ENCODE measurements at places on chromosomes 3 and 15. TPM values are rescaled to one million over a fixed set of nuclear protein-coding genes. Genes with fewer than 3 reads are reported as not detected.

GABRB3 gene
- 0.12 TPM for total RNA-seq

KLHL6 gene
- 40.4 TPM for total RNA-seq

DNA sequence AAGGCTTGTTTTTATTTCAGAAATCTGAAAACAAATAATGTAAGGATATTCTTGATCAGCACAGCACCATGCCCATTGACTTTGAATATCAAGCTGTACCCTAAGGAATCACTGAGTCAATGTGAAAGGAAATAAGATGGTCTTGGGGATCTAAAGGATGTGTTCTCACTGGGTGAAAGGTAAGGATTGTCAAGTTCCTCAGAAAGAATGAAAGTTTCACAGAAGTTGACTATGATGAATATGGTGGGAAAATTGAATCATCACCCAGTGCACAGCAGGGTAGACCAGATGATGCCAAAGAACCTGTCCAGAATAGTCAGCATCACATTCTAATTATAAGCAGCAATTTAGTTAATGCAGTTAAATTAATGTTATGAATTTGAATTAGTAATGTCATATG is 16.2 kb downstream of the ERC2 start:
- no peak for DNase-seq

DNA sequence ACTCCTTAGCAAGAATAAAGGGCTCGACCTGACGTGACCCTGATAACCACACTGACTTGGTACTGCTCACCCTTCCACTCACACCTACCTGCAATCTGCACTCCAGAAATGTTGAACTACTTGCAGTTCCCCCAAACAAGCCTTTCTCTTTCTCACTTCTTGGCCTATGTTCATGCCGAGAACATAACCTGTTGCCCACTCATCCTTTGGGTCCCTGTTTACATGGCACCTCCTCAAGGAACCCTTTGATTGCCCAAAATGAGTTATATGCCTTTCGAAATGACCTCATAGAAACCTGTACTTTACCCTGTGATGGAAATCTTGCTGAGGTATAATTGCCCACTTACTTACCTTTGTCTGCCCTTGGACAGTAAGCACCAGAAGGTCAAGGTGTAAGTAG is 96.2 kb downstream of the TMCO5A start:
- DNase-seq: no peak

GRCh38 chr3:10927551-10927950 is 65.0 kb upstream of the SLC6A1 start:
- no peak for DNase-seq

GRCh38 chr15:98330692-98331435 is 317.5 kb upstream of the IGF1R start:
- no peak for DNase-seq

All from activated CD4-positive, alpha-beta T cell treated with anti-CD3 and anti-CD28 coated beads, Interleukin-2, amount 10 ng/mL, durations not matched to agents 7 days and 5 days (primary cell).